Fibroblast of the aortic adventitia (primary cell): ENCODE measurements at places on chromosomes 5 and 9.

DNA sequence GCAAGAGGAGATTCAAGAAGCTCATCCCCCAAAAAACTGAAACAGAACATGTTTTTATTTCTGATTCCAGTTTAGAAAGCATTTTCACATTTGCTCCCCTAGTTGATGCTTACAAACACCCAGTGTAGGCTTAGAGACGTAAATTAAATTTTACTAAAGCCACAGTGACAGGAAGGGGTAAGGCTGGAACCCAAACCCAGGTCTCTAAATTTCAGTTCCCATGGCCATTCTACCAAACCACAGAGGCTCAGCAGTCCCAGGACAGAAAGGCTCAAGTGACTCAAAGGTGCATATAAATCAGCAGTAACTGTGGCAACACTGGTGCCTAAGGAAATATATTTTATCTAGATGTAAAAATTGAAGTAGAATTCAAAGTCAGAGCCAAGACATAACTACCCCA lies 128.7 kb downstream of the CEP120 start:
- no peak for DNase-seq

DNA sequence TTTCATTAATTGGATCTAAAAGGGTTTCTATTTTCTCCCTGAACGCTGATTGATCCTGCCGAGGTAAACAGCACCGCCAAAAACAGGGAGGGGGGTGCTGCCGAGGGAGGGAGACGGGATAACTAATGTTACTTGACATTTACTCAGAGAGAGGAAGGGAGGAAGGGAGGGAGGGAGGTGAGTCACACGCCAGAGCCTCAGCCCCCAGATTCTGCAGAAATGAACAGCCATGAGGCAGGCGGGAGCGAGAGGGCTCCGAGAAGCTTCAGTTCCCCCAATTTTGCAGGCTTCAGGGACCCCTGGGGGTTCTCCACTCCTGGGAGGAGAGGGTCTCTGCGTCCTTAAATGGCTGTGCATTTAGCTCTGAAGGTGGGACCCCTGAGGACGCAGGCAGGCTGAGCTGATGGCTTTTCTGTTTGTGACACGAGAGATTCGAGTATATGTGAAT lies 59.1 kb upstream of the IER5L start:
- peak; percentile 59 for DNase-seq

DNA sequence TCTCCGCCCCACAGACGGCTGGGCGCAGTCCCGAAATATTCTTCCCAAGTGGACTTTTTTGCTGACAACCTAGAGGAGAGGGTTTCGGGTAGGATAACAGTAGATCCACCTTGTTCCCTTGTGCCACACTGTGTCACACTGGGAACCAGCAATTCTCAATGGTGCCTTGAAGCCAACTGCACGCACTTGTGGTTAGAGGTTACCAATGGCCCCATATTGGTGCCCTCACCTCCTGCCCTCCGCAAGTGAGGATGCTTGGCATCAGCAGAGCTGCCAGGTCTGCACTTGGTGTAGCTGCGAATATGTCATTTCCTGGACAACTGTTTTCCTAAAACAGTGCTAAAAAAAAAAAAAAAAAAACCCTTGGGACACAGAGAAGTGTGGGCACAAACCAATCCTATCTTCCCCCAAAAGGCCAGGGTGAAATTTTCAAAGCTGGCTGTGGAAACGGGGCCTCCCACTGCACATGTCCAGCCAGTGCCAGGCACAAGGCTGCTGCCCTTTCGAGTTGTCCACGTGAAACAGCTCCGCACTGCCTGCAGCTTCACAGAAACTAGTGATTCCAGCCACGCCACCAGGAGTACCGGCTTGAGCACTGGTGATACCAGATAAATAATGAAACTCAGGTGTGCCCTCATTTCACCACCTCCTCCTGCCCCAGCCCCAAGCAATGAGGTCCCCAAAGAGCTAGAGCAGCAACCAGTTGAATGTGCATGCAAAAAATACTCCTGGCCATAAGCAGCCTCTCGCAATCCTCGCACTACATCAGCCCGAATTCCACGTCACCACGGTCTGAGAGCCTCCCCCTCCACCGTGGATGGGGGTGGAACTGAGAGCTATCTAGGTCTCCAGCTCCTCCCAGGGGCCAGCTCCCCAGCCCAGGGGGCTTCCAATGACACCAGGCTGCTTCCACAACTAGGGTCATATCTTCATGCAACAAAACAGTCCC lies 51.2 kb downstream of the USP20 start:
- DNase-seq: peak; percentile 17

- DNase-seq: no peak
These were observed 114.3 kb downstream of the CRB2 start for GRCh38 chr9:123470121-123470782.

DNA sequence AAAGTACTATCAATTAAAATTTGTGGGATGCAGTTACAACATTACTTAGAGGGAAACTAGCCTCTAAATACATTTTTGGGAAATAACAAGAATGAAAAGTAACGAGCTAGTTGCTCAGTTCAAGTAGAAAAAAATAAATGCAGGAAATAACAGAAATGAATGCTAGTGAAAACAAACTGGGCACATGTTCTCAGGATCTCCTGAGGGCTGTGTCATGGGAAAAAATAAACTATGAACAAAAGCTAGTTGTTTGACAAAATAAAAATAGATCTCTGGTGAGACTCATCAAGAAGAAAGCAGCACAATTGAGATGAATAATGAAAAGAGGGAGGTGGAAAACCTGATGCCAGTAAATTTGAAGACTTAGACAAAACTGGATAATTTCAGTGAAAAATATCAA lies 16.3 kb downstream of the IDNK start:
- DNase-seq: no peak

DNA sequence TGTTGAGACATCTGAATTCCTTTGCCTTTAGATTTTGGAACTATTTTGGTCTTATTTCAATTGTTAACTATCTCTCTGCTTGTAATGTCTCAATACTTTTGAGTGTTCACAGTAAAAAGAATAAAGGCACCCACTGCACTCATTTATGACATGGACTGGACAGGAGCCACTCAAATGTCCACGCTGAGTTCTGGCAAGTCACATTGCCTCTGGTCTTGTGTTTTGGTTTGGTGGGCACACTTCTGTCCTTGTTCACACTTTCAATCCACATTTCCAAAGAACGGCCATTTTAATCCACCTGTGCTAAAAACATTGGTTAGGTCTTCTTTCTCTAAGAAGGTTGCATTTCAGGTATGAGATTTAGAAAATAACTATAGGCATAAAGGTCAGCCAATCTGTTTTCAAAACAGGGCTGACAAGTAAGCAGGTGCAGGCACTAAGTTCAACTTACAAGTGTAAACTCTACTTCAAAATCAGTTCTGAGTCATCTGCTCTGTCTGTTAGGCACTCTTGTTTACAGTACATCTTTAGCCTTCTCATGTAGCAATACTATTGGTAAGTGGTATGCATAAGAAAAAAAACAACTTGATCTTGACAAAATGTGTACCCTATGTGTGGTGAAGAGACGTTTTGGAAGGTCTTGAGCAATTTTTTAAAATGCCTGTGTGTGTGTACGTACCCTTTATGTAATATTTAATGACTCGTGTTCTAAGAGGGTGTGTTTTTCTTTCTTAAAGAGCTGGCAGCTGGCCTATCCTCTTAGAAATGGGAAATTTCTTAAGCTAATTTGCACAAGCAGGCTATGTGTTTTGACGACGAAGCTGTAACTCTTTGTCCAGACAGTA lies 31.5 kb upstream of the ZFAND5 start:
- peak; percentile 53 for DNase-seq

- no peak for DNase-seq
These were observed 1.5 kb downstream of the TGFBI start for GRCh38 chr5:136030252-136030651.

- no peak for DNase-seq
These were observed 42.7 kb downstream of the ACER2 start for GRCh38 chr9:19451240-19452087.

DNA sequence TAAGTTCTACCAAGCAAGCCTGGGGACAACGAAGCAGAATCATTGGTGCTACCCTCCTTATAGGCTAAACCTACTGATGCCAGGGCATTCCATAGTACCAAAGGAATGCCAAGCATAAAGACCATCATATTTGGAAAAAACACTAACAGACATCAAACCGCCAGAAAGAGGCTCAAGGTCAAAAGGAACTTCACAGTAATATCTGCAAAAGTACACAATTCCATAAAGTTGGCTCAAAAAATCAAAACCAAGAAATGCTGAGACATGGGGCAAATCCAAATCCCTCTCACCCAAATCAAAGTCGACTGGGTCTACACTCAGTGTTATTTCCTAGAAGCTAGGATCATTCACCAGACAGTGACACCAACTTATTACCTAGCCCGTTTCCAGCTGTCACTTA lies 3.4 kb downstream of the VCP start:
- DNase-seq: no peak

DNA sequence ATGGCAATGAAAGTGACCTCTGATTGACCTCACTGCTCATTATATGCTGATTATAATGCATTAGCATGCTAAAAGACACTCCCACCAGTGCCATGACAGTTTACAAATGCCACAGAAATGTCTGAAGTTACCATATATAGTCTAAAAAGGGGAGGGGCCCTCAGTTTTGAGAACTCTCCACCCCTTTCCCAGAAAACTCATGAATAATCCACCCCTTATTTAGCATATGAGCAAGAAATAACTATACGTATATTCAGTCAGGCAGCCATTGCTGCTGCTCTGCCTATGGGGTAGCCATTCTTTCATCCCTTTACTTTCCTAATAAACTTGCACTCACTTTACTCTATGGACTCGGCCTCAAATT lies 163.1 kb downstream of the ESM1 start:
- no peak for DNase-seq

- DNase-seq: peak; percentile 55
These were observed 115.9 kb downstream of the PIK3R1 start for GRCh38 chr5:68331192-68332079.

- DNase-seq: no peak
These were observed 65.5 kb downstream of the NACC2 start for GRCh38 chr9:136029556-136029955.

- DNase-seq: no peak
These were observed 309.8 kb downstream of the IRX2 start for GRCh38 chr5:2441495-2442180.

- peak; percentile 85 for DNase-seq
These were observed 9.4 kb downstream of the PRELID2 start for GRCh38 chr5:145825751-145826180.

DNA sequence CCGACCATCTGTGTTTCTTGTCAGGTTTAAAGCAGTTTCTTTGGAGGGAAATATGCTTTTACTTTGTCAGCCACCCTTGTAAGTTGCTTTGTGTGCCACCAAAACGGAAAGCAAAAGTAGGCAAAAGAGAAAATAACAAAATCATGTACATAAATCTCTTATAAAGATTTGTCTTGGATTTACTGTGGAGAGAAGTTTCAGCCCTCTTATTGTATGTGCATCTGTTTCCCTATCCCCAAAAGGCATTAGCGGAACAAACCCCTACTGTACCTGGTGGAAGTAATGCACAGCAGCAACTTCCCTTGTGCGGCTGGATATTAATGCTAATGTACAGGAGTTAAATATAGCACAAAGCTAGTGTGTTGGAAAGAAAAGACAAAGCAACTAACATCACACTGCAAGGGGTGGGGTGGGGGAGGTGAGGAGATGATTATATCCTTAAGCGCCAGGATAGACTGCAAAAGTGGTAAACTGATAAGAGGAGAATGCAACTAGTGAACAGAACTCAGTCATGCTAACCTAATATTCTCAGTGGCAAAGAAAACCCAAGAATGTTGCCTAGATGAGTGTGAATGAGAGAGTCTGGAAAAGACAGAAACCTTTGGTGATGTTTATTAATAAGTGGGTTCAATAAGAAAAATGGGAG lies 396.5 kb upstream of the MEF2C start:
- no peak for DNase-seq

- peak; percentile 99 for DNase-seq
These were observed at the start of gene HINT2 for GRCh38 chr9:35814841-35815543. HINT2 (minus strand) TSS chr9:35815042; CDS start chr9:35814979, 63 bp downstream.

DNA sequence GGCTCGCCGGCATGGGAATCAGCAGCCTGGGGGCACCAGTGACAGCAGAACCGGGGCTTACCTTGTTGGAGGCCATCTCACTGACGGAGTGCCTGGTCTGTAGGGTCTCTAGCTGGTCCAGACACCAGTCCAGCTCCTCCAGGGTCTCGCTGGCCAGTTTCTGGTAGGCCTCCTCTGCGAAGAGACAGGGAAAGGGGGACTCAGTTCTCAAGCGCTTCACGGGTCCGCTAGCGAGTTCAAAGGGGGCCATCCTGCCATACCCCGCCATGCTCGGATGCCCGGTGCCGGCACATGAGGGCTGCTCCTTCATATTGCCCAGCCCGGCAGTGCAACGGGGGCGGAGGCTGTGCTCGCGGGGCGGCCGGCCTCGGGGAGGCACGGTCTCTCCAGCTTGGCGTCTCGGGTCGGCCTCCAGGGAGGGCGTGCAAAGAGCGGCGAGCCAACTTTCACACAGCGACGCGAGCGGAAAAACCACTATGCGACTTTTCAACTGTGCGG lies 456.0 kb downstream of the RAB3C start:
- DNase-seq: peak; percentile 39

GRCh38 chr5:1555011-1555807 lies 31.4 kb upstream of the LPCAT1 start:
- DNase-seq: no peak

GRCh38 chr5:33439905-33440481 lies 772 bp upstream of the TARS1 start:
- no peak for DNase-seq

DNA sequence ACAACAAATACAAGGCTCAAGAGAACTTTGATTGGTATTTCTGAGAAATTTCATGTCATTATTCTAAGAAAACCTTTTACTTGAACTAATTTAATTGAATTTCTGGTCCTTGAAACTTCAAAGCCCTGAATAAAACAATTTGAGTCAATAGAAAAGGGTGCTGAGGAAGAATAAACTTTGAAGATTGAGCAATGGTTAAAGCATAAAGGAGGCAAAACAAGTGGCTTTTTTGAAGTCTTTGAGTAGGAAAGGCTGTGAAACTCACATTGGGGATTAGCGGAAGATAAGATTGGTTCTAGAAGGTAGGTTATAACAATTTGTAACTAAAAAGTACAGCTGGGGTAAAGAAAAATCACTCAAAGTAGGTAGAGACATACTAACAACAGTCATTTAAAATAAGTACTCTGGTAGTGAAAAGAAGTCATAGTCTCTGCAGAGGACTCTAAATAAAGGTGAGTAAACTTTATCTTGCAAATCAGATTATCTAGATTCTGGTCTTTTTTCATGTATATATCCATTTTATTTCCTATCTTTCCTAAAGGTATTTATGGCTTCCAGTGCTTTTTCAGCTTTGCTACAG lies 6.4 kb upstream of the PLPP1 start:
- DNase-seq: no peak

- no peak for DNase-seq
These were observed 108.9 kb downstream of the PAPPA start for GRCh38 chr9:116262448-116262847.

GRCh38 chr5:13658761-13659160 lies 285.7 kb downstream of the DNAH5 start:
- DNase-seq: no peak

- DNase-seq: no peak
These were observed 51.1 kb downstream of the C9orf50 start for GRCh38 chr9:129569502-129570449.

DNA sequence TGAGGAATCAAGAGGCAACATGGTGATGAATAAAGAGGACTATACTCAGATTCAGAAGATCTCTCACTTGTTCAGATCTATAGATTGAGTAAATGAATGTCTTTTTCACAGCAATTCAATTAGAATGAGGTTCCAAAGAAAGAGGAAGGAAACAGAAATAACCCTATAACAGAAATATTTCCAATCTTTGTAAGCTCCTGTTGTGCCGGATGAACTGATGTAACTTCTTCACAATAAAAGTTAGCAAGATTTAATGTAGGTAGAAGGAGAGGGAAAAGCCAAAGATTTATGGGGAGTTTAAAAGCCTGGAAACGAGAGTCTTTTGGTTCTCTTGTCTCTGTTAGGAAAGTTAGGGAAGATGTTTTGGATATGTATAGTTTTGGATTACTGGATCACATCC lies 92.1 kb downstream of the PBX3 start:
- no peak for DNase-seq
